ENCODE measurements at places on chromosomes 3 and 15.
A peak's percentile ranks its signal among the peaks of the same experiment; 100 is the strongest.

DNA sequence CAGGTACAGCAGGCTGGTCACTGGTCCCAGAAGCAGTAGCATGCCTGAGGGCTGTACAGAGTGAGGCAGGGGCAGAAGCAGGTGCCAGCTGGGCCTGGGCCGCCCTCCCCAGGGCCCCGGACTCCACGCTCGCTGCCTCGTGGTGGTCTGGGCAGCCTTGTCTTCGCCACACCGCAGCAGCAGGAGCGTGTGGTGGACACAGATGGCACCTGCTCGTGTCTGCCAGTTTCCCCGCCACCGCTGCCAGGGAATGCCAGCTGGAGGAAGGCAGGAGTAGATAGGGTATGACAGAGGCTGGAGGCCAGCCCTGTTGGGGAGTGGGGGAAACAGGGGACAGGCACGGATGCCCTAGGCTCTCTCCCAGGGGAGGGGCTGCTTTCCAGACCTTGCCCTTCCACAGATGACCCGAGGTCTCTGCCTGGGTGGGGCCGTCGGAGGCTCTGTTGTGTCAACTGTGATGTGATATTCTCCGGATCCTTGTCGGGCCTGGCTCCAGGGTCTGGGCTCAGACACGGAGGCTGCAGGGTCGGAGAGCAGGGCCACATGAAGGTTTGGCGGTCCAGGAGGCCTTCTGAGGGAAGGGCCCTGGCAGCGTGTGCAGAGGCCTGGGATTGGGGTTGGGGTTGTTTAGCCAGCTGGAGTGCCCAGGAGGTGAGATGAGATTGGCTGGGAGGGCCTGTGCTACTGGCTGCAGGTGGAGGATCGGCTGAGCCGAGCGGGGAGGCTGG is 33.6 kb downstream of the GOLGA6L10 start:
- no peak for DNase-seq

DNA sequence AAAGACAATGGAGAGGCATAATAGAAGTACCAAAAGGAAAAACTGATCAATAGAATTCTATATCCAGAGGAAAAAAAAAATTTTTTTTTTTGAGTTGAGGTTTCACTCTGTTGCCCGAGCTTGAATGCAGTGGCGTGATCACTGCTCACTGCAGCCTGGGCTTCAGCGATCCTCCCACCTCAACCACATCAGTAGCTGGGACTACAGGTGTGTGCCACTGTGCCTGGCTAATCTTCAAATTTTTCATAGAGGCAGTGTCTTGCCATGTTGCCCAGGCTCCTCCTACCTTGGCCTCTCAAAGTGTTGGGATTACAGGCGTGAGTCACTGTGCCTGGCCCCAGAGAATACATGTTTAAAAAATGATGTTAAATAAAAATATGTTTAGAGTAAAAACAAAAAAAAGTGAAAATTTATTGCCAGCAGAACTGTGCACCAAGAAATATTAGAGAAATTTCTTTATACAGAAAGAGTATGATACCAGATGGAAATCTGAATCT is 154.3 kb upstream of the ZBTB20 start:
- DNase-seq = no peak

GRCh38 chr3:115361806-115362205 is 214.7 kb upstream of the ZBTB20 start:
- DNase-seq = no peak

DNA sequence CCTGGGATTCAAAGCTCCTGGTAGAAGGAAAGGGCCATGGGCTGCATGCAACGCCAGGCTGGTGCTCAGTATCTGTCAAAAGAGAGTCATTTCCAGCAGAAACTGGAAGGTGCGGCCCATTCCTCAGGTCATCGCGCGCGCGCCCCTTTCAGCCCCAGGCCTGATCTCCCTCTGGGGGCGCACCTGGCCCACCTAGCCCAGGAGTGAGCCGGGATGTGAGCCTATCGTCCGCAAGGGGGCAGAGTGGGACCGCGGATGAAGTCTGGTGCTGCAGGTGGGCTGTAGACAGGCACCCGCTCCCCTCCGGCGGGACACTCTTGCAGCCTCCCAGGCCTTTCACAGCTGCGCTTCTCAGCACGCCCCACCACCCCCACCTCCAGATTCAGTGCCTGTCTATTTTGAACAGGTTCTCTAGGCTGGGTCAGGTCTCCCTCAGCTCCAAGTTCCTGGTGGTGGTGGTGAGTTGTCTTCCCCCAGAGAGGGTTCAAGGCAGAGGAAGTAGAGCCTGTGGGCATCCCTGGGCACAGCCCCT is 5.8 kb upstream of the RPL29 start:
- peak; percentile 88 for DNase-seq

DNA sequence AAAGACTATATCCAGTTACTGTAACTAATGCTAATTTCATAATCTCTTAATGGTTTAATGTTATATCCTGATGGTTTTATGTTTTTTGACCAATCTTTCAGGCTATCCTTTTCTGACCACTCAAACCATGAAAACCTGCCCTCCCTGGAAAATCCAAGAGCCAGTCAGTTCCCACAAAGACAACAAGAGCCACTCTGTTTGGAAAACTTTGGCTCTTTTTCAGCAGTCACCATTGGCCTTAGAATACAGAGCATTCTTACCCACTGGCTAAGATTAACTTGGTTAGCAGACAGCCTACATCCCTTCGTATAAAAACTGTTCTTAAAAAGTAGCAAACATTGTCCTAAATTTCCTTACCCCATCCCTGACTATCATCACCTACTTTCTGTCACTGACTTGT is 32.9 kb downstream of the ALCAM start:
- no peak for DNase-seq

DNA sequence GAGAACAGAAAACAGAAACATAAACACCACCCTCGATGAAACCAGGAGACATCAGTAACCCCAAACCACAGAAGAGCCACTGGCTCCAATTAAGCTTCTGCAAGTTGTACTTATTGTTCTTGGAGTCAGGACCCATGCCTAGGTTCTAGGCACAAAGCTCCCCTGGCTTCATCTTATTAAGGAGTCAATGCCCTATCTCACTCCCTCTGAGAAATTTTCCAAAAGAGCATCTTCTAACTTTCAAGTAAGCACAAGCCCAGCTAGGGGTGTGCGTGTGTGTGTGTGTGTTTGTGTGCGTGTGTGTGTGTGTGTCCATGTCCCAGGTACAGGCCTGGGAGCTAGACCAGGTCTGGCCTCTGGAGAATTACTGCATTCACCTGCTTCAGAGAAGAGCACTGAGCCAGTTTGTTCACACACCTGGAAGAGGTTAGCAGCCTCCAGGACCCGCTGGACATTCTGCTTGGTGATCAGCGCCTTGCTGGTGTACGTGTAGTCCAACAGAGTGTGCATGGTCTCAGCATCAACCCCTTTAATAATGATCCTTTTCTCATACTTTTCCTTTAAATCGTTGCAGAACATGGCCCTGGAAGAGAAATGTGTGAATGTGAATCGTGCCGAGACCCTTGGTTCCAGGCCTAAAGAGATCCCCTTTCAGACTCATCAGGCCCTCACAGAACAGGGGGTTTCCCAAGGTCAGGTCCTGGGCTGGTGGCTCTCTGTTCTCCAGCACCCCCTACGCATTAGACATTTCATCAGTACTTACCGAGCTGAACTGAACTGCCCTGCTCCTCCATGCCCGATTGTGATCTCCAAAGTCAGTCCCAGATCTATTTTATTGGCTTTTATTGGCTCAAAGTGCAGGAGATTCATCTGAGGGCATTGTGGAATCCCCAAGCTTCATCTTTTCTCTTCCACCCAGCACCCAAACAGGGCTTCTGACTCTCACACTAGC is 27.8 kb downstream of the KLHL6 start:
- peak; percentile 40 for DNase-seq

Measured in hematopoietic multipotent progenitor cell treated with erythropoietin and hydrocortisone succinate and interleukin-3 and kit ligand, for 4 days (in vitro differentiated cells).